ENCODE measurements at places on chromosomes 16 and 17.

DNA sequence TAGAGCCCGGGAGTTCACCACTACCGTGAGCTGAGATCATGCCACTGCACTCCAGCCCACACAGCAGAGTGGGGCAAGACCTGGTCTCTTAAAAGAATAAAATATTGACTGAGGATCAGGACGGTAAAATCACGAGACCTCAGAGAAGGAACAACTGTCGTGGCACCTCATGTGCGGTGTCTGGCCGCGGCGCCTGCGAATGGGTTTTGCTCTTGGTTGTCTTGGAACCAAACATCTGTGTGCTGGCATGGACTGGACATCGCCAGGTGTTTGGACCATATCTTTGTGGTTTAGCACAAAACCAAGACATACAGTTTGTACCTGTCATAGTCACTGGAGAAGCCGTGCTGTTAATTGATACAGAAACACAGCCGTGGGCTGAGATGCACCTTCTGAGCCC, 212.9 kb upstream of the CHMP6 start:
- peaks cover 27% of the 10 kb centered on the region for H3K36me3 ChIP-seq
- H3K27me3 ChIP-seq = no peaks in the 10 kb centered on the region
- H3K4me3 ChIP-seq = no peak overlapping the region
- no peak for DNase-seq
- H3K27ac ChIP-seq = no peak overlapping the region

DNA sequence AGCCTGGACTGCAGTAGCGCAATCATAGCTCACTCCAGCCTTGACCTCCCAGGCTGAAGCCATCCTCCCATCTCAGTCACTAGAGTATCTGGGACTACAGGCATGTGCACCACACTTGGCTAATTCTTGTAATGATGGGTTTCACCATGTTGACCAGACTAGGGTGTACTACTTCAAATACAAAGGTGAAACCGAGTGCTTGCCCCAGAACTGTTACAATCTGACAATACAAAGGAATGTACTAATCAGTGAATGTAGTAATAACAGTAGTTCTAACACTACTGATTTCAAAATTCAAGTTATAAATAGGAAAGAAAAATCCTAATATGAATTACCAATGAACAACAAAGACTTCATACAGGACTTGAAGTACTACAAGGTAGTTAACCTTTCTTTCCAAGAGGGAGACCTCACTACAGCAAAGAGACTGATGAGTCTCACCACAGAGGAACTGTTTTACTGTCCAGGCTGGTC, 24.4 kb downstream of the CRK start:
- no peaks in the 10 kb centered on the region for H3K27me3 ChIP-seq
- H3K36me3 ChIP-seq = peaks cover 63% of the 10 kb centered on the region
- peaks cover 11% of the 10 kb centered on the region for H3K4me1 ChIP-seq
- DNase-seq = no peak

- H3K27ac ChIP-seq = no peak overlapping the region
- DNase-seq = no peak
- H3K4me3 ChIP-seq = peak overlapping the region; percentile 58
- H3K36me3 ChIP-seq = peaks cover 8% of the 10 kb centered on the region
Measured at GRCh38 chr16:88744577-88745521, 38.5 kb downstream of the CTU2 start.

DNA sequence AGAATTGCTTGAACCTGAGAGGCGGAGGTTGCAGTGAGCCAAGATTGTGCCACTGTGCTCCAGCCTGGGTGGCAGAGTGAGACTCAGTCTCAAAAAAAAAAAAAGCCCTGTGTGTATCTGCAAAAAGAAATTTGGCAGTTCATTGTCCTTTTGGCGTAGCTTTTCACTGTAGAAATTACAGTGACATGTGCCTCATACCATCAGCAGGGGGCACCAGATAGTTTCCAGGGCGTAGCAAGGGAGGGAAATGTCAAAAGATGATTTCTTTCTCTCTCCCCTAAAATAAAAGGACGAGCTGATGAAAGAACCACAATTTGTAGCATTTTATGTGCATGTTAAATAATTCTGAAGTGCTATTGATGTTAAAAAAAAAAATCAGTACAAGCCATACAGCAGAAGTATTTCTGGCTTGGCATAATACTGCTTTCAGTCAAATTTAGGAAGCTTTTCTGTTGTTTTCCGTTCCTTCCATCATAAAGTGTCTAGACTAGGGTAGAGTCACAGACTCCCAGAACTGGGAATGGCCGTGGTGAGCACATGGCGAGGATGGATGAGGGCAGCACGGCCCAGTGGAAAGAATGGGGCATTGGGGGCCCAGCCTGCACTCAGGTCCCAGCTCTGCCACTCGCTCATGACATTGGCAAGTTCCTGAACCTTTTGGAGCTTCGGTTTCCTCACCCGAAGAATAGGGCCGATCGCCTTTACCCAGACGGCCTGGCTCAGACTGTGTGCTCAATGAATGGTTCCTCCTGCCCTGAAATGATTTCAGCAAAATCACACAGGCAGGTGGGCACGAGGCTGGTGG, 59.8 kb upstream of the RPH3AL start:
- peak overlapping the region; percentile 24 for H3K4me3 ChIP-seq
- peaks cover 5% of the 10 kb centered on the region for H3K27me3 ChIP-seq
- no peak for DNase-seq
- peak overlapping the region; percentile 35 for H3K27ac ChIP-seq

GRCh38 chr17:71976011-71976649, 144.7 kb upstream of the SOX9 start:
- DNase-seq = no peak
- no peak overlapping the region for H3K27ac ChIP-seq
- no peaks in the 10 kb centered on the region for H3K36me3 ChIP-seq

GRCh38 chr16:8816967-8817655, 19.5 kb downstream of the PMM2 start:
- DNase-seq = no peak
- H3K27ac ChIP-seq = no peak overlapping the region
- H3K27me3 ChIP-seq = no peaks in the 10 kb centered on the region
- H3K4me3 ChIP-seq = no peak overlapping the region
- H3K4me1 ChIP-seq = peaks cover 19% of the 10 kb centered on the region

DNA sequence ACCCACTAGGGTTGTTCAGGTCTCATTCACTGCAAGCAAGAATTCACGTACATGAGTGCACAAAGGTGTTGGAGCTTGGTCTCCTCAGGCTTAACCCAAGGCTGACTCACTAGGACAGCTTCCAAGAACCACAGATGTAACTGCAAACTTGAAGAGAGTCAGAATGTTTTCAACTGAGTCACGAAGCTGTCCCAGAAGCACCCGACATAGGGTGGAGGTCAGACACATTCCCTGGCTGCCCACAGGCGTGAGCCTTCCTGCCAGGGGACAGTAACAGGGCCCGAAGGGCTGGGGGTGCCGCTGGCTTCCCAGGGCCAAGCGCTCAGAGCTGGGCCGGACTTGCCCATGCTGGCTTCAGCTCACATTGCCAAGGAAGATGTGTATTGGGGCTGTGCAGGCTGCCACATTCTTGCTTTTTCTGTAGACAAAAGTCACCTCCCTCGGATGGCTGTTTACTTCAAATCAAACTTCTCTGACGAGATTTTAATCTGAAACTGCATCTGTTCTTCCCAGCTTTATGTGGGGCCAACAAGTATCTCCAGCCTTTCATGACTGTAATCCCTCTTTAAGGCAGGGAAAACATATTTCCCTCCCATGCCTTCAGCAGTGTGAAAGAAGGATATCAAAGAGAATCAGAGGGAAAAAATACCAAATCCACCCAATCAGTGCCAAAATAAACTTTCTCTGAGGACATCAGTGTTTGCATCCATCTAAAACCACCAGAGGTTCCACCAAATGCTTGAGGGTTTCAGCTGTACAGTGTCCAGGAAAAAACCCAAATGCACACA, 14.3 kb downstream of the CMTM3 start:
- no peaks in the 10 kb centered on the region for H3K4me1 ChIP-seq
- peaks cover 27% of the 10 kb centered on the region for H3K27me3 ChIP-seq
- no peak for DNase-seq
- no peak overlapping the region for H3K4me3 ChIP-seq
- no peaks in the 10 kb centered on the region for H3K36me3 ChIP-seq
- no peak overlapping the region for H3K27ac ChIP-seq

DNA sequence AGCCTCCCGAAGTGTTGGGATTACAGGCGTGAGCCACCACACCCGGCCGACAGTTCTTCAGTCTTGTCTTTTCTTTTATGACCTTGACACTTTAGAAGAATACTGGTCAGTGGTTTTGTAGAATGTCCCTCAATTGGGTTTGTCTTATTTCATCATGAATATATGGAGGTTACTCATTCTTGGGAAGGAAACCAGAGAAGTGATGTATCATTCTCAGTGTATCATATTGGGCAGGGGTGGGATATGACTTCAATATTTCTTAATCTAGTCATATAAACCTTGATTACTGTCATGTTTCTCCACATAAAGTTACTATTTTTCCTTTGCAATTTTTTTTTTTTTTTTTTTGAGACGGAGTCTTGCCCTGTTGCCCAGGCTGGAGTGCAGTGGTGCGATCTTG, 36.9 kb downstream of the SNTB2 start:
- no peaks in the 10 kb centered on the region for H3K27me3 ChIP-seq
- H3K4me1 ChIP-seq = no peaks in the 10 kb centered on the region
- no peak for DNase-seq

DNA sequence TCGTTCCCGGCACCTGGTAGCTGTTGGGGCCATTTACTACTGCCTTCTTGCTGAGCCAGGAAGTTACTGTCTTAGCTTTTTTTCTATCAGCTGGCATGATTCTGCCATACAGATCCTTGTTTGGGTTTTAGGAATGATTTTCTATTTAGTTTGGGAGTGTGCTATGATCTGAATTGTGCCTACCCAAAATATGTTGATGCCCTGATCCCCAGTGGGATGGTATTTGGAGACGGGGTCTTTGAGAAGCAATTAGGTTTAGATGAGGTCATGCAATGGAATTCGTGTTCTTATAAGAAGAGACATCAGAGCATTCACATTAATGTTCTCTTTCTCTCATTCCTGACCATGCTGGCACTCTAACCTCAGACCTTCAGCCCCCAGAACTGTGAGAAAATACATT, 59.4 kb upstream of the HS3ST2 start:
- no peaks in the 10 kb centered on the region for H3K4me1 ChIP-seq
- no peaks in the 10 kb centered on the region for H3K36me3 ChIP-seq
- DNase-seq = no peak

DNA sequence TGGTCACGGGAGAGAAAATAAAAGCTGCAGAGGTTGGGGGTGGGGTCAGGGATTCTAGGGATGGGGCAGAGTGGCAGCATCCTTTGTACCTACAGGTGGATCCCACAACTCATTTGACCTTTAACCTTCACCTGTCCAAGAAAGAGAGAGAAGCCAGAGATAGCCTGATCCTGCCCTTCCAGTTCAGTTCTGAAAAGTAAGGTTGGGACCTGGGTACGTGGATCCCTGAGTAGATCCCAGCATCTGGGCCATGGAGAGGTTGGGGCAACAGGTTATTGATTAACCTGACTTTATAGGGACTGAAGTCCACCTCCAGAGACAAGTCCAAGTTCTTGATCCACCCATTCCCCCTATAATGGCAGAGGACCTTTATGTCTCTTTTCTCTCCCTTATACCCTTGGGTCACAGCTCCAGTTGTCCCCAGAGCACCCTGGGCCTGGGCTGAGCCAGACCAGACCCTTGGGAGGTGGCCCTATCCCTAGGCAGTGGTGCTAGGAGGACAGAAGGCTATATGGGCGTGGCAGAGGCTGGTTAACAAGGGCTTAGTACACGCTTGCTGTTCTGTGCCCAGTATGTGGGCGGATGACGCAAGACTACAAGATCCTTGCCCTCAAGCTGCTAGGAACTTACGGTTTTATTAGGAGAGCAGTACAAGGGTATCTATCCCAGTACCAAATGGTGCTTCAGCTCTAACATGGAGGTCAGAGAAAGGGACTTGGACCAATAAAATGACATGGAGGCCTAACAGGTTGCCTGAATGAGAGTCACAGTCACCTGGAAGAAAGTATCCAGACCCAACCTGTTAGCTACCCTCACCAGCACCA, 3.3 kb downstream of the CLDN7 start:
- DNase-seq = no peak
- peaks cover 44% of the 10 kb centered on the region for H3K36me3 ChIP-seq
- H3K27me3 ChIP-seq = peaks cover 10% of the 10 kb centered on the region
- peaks cover 30% of the 10 kb centered on the region for H3K4me1 ChIP-seq
- no peak overlapping the region for H3K4me3 ChIP-seq
- no peak overlapping the region for H3K27ac ChIP-seq

GRCh38 chr16:76389126-76389525, 111.9 kb downstream of the CNTNAP4 start:
- no peak overlapping the region for H3K27ac ChIP-seq
- no peaks in the 10 kb centered on the region for H3K4me1 ChIP-seq
- no peak overlapping the region for H3K4me3 ChIP-seq
- no peaks in the 10 kb centered on the region for H3K36me3 ChIP-seq

DNA sequence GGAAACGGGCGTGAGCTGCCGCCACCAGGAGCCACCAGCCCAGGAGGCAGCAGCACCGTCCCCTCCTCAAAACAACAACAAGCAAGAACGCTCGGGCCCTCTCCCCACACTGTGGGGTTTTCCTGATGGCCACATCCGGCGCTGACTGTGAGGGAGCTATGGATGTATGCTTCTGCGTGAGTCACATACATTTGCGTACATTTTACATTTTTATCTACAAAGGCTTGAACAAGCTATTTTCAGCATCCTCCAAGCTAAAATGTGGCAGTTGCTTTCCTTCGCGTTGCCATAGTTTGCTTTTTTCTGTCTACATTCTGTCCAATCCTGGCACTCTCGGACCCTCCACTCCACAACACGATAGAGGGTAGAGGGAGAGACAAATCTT, 2.0 kb upstream of the ABR start:
- peak overlapping the region; percentile 76 for H3K27ac ChIP-seq
- H3K27me3 ChIP-seq = no peaks in the 10 kb centered on the region
- peaks cover 2% of the 10 kb centered on the region for H3K36me3 ChIP-seq

DNA sequence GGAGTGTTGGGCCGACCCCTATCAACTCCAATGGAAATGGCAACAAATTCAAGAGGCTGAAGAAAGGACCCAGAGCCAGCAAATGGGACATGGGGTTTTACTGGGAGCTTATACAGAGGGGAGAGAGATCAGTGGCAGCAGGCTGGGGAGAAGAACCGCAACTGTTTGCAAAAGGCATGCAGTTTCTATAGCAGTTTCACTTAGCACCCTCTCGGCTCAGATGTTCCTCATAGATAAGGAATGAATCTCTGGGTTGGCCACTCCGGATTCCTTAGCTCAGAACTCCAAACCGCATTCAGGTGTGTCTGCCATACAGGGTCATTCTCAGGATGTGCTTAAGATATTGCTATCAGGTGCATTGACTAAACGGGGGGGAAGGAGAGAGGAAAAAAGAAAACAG, 71.1 kb upstream of the RPL38 start:
- no peaks in the 10 kb centered on the region for H3K4me1 ChIP-seq
- H3K4me3 ChIP-seq = no peak overlapping the region
- H3K36me3 ChIP-seq = no peaks in the 10 kb centered on the region

DNA sequence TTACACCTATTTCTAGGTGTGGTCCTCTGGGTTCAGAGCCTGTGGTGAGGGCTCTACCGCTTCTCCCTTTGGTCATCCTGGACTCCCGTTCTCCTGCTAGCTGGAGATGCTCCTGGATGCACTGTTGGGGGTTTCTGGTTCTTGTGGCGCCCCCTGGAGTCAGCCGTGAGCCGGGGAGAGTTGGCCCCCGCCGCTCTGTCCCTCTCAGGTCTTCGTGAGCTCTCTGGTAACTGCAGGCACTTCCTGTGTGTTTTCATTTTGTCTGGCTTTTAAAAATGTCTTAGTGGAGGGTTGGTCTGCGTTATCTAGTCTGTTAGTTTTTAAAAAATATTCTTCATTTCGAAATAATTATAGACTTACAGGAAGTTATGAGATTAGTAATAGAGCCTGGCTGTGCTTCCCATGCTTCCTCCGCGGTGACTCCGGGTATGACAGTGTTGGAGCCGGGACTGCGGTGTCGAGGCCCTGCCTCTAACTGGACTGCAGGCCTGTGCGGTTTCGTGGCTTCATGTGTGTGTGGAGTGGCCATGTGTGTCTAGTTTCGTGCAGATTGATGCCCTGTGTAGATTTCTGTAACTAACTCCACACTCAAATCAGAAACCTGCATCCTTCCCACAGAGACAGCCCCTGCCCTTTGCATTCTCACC, 78.0 kb upstream of the ZNF750 start:
- H3K4me3 ChIP-seq = no peak overlapping the region
- H3K27ac ChIP-seq = no peak overlapping the region
- H3K4me1 ChIP-seq = peaks cover 27% of the 10 kb centered on the region
- H3K36me3 ChIP-seq = peaks cover 18% of the 10 kb centered on the region
